NCI-H146 (cell line): ENCODE measurements at places on chromosomes 7 and 10.

DNA sequence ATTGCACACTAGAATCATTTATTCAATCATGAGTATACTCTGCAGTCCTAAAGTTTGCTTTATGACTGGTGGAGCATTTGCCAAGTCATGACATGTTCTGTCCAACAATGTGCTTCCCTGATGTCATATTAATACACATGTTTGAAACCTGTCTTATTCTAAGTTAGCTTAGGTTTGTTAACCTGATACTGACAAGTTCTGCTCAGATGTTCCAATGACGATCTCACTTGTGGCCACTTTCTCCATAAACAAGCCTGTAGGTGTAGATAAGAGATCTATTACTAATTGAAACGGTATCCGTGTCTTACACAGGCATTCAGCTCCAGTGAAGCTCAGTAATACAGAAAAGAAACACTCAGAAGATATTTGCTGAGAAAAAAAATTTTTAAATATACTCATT, 64.9 kb downstream of the GPR37 start:
- DNase-seq = no peak

- no peak for DNase-seq
Observed at GRCh38 chr10:105656856-105657255, 1015.8 kb downstream of the SORCS3 start.

DNA sequence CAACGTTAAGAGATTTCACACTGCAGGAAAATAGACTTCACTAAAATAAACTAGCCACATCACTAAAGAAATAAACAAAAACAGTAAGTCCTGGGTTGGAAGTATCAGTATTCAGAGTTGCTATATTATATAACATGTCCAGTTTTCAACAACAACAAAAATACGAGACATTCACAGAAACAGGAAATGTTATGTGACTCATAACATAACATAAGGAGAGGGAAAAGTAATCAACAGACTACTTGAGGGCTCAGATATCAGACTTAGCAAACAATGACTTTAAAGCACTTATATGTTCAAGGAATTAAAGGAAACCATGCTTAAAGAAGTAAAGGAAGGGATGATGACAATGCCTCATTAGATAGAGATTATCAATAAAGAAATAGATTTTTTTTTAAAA, 73.5 kb upstream of the MKLN1 start:
- DNase-seq = no peak

- no peak for DNase-seq
Observed at GRCh38 chr7:150361402-150361801, 7.2 kb upstream of the REPIN1 start.

GRCh38 chr10:129078746-129079145, 388.3 kb upstream of the MGMT start:
- no peak for DNase-seq

DNA sequence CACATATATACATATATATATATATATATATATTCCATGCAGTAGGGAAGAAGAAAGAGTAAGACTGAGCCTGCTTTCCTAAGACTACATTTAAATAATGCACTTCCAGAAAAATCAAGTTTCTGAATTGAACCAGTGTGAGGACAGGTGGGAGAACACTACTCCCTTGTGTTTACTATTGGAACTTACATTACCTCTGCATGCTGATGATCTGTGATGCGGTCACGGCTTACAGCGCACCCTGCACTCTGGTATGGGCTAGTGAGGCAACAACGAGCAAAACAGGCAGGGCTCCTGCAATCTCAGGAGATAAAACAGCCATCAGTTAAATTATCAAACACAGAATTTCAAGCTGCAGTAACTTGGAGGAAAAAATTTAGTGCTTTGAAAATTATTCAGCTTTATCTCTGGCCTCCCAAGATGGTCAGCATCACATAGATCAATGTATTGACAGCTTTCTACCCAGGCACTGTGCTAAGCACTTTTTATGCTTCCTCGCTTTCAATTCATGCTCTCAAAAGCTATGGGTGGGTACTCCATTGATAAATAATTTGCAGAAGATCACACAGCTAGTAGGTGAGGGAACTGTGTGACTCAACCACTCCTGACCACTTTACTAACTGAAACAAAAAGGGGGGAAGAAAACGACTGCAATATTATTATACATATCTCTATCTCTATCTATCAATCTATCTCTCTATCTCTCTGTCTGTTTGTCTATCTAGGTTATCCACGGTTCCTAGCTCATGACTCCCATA, 20.5 kb upstream of the SLC16A12 start:
- no peak for DNase-seq

- DNase-seq = no peak
Observed at GRCh38 chr10:17787087-17787961, 21.8 kb upstream of the MRC1 start.

GRCh38 chr7:132527467-132528410, 48.5 kb downstream of the PLXNA4 start:
- DNase-seq = no peak

- no peak for DNase-seq
Observed at GRCh38 chr7:105153531-105153930, 139.5 kb downstream of the KMT2E start.

GRCh38 chr7:7100432-7100849, 81.9 kb upstream of the C1GALT1 start:
- peak; percentile 85 for DNase-seq

GRCh38 chr10:125144693-125145623, 15.4 kb downstream of the CTBP2 start:
- DNase-seq = no peak

- DNase-seq = no peak
Observed at GRCh38 chr7:149456506-149457421, 4.1 kb downstream of the ZNF777 start.

DNA sequence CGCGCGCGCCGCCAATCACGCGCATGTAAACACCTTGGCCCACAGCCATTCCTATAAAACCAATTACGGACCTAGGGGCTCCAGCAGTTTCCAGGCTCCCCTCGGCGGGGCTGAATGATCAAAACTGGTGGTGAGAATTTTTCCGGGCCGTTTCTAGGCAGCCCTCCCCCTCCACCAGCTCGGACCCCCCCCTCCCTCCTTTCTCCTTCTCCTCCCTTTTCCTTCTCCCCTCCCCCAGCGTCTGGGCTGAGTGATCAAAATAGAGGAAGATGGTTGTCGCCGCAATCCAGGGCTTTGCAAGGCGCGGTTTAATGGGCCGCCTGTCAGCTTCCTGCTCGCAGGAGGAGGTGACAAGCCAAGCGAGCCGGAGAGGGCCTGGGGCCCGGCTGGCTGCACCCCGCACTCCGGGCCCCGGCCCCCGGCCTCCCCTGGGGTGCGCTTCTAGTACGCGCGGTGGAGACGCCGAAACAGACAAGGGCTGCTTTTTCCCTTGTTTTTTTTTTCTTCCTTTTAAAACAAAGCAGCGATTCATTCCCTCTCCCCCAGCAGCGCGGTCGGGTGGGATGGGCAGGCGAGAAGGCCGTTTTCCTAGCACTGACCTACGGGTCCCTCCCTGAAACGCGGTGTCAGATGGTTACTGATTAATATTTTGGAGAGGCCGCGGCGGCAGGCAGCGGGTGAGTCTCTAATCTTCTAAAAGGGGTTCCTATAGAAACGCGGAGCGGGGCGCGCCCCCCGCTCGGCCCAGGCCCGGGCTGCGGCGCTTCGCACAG, 528 bp upstream of the TNRC18 start:
- DNase-seq = peak; percentile 97
